GM13976 (cell line): ENCODE measurements at places on chromosomes 6 and 20.
A peak's percentile ranks its signal among the peaks of the same experiment; 100 is the strongest.

- no peak for DNase-seq
Observed at GRCh38 chr20:5630071-5630470, 120.1 kb upstream of the SHLD1 start.

DNA sequence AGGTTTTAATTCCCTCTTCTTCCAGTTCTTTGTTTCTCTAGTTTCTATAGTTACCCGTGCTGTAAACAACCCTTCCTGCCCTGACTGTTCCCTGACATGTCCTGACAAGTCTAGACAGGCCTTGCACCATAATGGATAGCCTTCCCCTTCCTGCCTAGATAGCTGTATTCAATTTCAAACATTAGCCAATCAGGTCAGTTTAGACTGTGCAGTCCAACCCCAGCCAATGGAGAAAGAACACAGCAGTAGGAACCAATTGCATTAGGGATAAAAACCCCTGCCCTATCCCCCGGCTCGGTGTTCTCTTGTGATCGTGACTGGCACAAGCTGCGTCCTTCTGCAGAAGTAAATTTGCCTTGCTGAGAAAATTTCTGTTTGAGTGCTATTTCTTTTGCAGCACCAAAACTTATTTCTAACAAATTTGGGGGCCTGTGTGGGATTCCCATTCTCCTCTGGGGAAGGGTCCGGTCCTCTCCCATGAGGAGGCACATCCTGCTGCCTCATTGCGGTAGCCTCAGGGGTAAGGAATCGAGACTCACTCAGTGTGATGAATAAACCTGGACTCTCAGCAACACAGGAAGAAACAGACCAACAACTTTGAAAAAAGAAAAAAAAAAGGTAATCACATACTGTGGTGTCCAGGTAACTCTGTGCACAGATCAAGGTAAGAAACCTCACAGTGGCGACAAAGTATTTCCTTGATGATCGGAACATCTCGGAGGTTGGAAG is 248.7 kb upstream of the ECI2 start:
- no peak for DNase-seq

GRCh38 chr6:157188213-157188612 is 135.1 kb downstream of the TMEM242 start:
- no peak for DNase-seq

DNA sequence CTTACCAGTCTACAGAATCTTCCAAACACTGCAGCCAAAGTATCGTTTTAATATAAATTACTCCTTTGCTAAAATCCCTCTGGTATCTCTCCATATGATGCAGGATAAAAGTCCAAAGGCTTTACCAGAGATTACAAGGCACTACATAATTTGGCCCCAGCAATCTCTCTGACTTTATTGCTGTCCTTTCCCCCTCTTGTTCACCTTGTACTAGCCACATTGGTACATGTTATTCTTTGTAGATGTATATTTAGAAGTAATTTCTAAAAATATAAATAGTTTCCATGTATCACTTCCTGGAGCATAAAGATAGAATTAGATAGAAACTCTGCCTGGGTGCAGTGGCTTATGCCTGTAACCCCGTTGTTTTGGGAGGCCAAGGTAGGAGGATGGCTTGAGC is 28.7 kb upstream of the FAM83B start:
- no peak for DNase-seq

GRCh38 chr6:126388104-126388598 is 48.2 kb downstream of the CENPW start:
- no peak for DNase-seq

- DNase-seq = peak; percentile 9
Observed at GRCh38 chr6:125392682-125393081, 90.9 kb upstream of the HDDC2 start.

- peak; percentile 75 for DNase-seq
Observed at GRCh38 chr6:46015119-46015968, at the start of gene CLIC5. Gene CLIC5, minus strand, starts transcription at chr6:46015860. Its CDS starts 318 bp downstream, at chr6:46015542.

DNA sequence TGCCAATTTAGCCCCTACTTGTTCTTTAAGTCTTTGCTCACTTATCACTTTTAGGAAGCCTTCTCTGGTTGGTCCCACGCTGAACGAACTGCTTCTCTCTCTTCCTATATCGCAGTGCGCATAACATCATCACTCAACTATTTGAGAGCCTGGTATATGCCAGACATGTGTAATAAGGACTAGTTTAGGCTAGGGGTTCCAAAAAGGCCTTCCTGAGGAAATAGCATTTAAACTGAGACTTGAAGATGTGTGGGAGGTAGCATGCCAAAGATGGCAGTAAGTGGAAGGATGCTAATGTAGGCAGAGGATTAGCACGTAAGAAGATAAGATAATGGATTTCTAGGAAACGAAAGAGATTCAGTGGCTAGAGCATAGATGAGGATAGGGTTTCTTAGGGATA is 4.8 kb downstream of the CCDC28A start:
- DNase-seq = no peak

GRCh38 chr20:37249304-37249703 is 12.3 kb downstream of the GHRH start:
- no peak for DNase-seq

- DNase-seq = no peak
Observed at GRCh38 chr6:53009056-53009455, 14.0 kb upstream of the GSTA4 start.

GRCh38 chr20:12068121-12068520 is 150.4 kb downstream of the BTBD3 start:
- no peak for DNase-seq

GRCh38 chr6:34247481-34248197 is 1.2 kb downstream of the SMIM29 start:
- DNase-seq = no peak

GRCh38 chr6:143490244-143490643 is 21.3 kb downstream of the FUCA2 start:
- DNase-seq = no peak

GRCh38 chr6:74971633-74972032 is 234.2 kb downstream of the COL12A1 start:
- no peak for DNase-seq

DNA sequence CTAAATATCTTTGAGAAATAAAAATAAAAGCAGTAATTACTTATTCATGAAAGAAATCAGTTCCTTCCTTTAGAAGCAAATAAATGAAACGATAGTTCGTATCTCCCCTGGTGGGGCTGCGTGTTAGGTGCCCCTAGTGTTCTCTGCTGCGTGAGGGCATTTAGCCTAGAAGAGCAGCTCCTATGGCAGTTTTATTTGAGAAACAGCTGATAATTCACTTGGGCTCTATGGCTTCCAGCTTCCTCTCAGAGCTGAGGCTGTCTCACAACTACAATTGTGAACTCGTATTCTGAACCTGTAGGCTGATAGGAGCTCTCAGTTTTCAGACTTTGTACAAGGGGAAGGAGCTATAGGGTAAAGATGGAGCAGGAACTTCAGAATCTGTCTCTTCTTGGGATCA is 540.0 kb upstream of the MAP3K7 start:
- no peak for DNase-seq

DNA sequence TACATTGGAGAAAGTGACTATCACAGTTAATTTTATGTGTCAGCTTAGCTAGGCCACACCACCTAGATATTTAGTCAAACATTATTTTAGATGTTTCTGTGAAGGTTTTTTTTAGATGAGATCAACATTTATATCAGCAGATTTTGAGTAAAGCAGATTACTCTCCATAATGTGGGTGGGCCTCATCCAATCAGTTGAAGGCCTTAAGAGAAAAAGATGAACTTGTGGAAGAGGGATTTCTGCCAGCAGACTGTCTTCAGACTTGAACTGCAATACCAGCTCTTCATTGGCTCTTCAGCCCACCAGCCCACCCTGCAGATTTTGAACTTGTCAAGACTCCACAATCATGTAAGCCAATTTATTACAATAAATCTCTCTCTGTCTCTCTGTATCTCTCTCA is 25.1 kb upstream of the FBXO30 start:
- DNase-seq = no peak

GRCh38 chr6:34357937-34358336 is 34.5 kb downstream of the NUDT3 start:
- DNase-seq = no peak

DNA sequence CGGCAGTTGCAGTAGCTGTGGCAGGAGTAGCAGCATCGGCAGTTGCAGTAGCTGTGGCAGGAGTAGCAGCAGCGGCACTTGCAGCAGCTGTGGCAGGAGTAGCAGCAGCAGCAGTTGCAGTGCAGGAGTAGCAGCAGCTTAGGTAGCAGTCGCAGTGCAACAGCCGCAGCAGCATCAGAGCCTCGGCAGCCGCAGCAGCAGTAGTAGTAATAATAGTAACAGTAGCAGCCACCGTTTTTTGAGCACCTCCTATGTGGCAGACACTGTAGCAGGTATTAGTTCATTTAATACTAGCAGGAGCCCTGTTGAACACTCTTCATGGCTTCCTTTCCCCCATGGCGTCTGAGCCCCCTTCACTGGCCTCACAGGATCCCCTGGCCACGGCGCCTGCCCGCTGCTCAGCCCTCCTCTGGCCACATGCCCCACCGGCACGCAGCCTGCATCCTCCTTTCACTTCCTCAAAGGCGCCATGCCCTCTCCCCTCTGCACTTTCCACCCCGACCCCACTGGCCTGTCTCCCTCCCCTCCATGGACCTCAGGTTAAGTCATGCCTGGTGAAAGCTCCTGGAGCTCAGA is 19.1 kb upstream of the IRF4 start:
- peak; percentile 59 for DNase-seq

- no peak for DNase-seq
Observed at GRCh38 chr6:32603888-32604287, 14.2 kb upstream of the HLA-DRB1 start.

GRCh38 chr20:49969946-49970345 is 12.8 kb upstream of the SNAI1 start:
- no peak for DNase-seq

GRCh38 chr6:70524721-70525286 is 41.9 kb upstream of the SDHAF4 start:
- DNase-seq = no peak

DNA sequence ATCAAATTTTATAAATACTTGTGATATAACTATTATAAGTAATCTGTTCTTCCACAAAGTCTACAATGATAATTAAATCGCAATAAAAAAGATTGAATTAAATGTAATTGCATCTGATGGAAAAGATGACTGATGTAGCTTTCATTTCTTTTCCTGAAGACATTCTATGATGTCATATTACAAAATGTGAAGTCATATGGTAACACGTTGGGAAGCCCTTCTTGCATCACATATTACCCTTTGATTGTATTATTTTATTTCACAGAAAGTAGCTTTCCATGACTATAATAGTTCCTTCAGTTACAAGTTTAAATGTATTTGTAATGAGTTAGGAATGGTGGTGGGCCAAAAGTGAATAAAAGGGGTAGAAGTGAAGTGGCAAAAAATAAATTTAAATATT is 19.0 kb upstream of the OR2B2 start:
- no peak for DNase-seq

- DNase-seq = peak; percentile 68
Observed at GRCh38 chr20:49999329-49999728, 16.5 kb downstream of the SNAI1 start.

DNA sequence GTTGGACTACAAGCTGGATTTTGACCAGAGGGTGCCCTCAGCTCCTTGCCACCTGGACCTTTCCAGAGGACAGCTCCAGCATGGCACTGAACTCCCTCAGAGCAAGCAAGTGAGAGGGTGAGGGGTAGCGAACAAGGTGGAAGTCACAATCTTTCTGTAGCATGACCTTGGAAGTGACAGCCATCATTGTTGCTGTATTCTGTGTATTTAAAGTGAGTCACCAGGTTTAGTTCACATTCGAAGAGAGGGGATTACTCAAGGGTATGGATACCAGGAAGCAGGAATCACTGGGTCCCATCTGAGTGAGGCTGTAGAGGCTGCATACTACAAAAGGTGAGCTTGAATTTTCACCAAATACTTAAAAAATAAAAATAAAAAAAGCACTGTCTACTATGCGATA is 280.0 kb upstream of the SPTLC3 start:
- no peak for DNase-seq
